ENCODE measurements at places on chromosomes 2 and 18. TPM values are rescaled to one million over a fixed set of nuclear protein-coding genes. Genes with fewer than 3 reads are reported as not detected.

- no peaks in the 10 kb centered on the region for H3K36me3 ChIP-seq
- no peak overlapping the region for H3K4me3 ChIP-seq
- no peak for DNase-seq
- peaks cover 82% of the 10 kb centered on the region for H3K4me1 ChIP-seq
- no peak overlapping the region for H3K27ac ChIP-seq
Observed at GRCh38 chr2:36370281-36370680, 14.7 kb downstream of the CRIM1 start.

- no peaks in the 10 kb centered on the region for H3K27me3 ChIP-seq
- no peak overlapping the region for H3K4me3 ChIP-seq
- no peaks in the 10 kb centered on the region for H3K4me1 ChIP-seq
- H3K27ac ChIP-seq: no peak overlapping the region
- no peak for DNase-seq
Observed at GRCh38 chr2:217610401-217610814, 392.4 kb downstream of the TNS1 start.

GRCh38 chr18:44912740-44913478 is 232.2 kb downstream of the SETBP1 start:
- peaks cover 34% of the 10 kb centered on the region for H3K4me1 ChIP-seq
- no peaks in the 10 kb centered on the region for H3K36me3 ChIP-seq
- H3K27ac ChIP-seq: no peak overlapping the region

DNA sequence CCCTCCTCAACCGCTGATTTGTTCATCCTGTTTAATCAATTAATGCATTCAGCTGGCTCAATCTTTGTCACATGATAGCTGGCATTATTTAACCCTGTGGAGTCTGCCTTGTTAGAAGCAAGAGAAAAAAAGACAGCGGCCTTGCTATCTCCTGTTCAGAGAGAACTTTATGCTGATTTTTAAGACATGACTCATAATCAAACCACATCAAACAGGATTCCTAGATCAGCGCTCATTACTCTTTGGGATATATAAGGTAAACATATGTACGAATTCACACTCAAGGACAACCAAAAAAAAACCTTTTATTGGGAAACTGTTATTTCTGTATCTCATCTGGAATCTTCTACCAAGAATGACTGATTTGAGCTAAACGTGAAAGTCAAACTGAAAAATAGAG is 195.1 kb downstream of the C1D start:
- DNase-seq: no peak
- H3K4me1 ChIP-seq: peaks cover 29% of the 10 kb centered on the region
- no peak overlapping the region for H3K27ac ChIP-seq
- no peak overlapping the region for H3K4me3 ChIP-seq
- H3K36me3 ChIP-seq: no peaks in the 10 kb centered on the region

GRCh38 chr2:128442053-128442751 is 123.5 kb upstream of the HS6ST1 start:
- H3K27ac ChIP-seq: peak overlapping the region; percentile 13
- no peak overlapping the region for H3K4me3 ChIP-seq
- H3K4me1 ChIP-seq: peaks cover 29% of the 10 kb centered on the region
- DNase-seq: peak; percentile 77
- H3K36me3 ChIP-seq: no peaks in the 10 kb centered on the region

GRCh38 chr2:225006730-225007129 is 35.5 kb downstream of the DOCK10 start:
- peaks cover 11% of the 10 kb centered on the region for H3K4me1 ChIP-seq
- no peaks in the 10 kb centered on the region for H3K36me3 ChIP-seq
- no peak for DNase-seq
- H3K4me3 ChIP-seq: no peak overlapping the region

- H3K27me3 ChIP-seq: no peaks in the 10 kb centered on the region
- no peak for DNase-seq
- H3K36me3 ChIP-seq: no peaks in the 10 kb centered on the region
- H3K4me3 ChIP-seq: no peak overlapping the region
- no peak overlapping the region for H3K27ac ChIP-seq
Observed at GRCh38 chr2:10933700-10934225, 22.0 kb downstream of the KCNF1 start.

- no peak overlapping the region for H3K27ac ChIP-seq
- H3K36me3 ChIP-seq: no peaks in the 10 kb centered on the region
- no peak overlapping the region for H3K4me3 ChIP-seq
- no peaks in the 10 kb centered on the region for H3K4me1 ChIP-seq
Observed at GRCh38 chr2:143690235-143690634, 561.0 kb downstream of the ARHGAP15 start.

GRCh38 chr2:11723061-11723371 is 23.4 kb upstream of the LPIN1 start:
- no peaks in the 10 kb centered on the region for H3K27me3 ChIP-seq
- DNase-seq: no peak
- H3K4me3 ChIP-seq: no peak overlapping the region
- no peaks in the 10 kb centered on the region for H3K36me3 ChIP-seq
- H3K27ac ChIP-seq: no peak overlapping the region

DNA sequence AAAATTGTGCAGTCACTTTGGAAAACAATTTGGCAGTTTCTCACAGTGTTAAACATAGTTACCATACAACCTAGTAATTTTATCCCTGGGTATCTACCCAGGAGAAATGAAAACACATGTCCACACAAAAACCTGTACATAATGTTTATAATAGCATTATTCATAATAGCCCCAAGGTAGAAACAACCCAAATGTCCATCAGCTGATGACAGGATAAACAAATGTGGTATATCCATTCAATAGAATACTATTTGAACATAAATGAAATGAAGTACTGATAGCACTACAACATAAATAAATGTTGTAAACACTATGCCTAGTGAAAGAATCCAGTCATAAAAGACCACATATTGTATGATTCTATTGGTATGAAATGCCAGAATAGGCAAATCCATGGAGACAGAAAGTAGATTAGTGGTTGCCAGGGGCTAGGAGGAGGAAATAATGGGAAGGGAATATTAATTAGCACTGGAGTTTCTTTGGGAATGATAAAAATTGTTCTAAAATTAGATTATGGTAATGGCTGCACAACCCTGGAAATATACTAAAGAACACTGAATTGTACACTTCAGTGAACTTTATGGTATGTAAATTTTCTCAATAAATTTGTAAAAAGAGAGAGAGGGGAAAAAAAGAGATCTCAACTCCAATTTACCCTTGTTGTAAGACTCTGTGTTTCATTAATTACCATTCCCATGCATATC is 20.8 kb upstream of the VIT start:
- H3K4me3 ChIP-seq: no peak overlapping the region
- H3K4me1 ChIP-seq: no peaks in the 10 kb centered on the region
- DNase-seq: no peak
- no peaks in the 10 kb centered on the region for H3K27me3 ChIP-seq

SNTG2 gene
- total RNA-seq: 11.8 TPM

BOLL gene
- total RNA-seq: not detected

SH3RF3 gene
- 10.8 TPM for total RNA-seq

ADRA2B gene
- 0.49 TPM for total RNA-seq
